Large intestine (tissue), 12 donors: ENCODE measurements at places on chromosomes 16 and 17. TPM values are rescaled to one million over a fixed set of nuclear protein-coding genes. Genes with fewer than 3 reads are reported as not detected.

- DNase-seq, result no peak
- H3K27me3 ChIP-seq, result no peaks in the 10 kb centered on the region
- peaks cover 34% of the 10 kb centered on the region for H3K36me3 ChIP-seq
- H3K4me3 ChIP-seq, result no peak overlapping the region
- H3K4me1 ChIP-seq, result peaks cover 16% of the 10 kb centered on the region
These were observed 6.8 kb downstream of the ZNF267 start for GRCh38 chr16:31880322-31880979.

GRCh38 chr17:31919802-31920525 lies 16.8 kb upstream of the SUZ12 start:
- no peak overlapping the region for H3K27ac ChIP-seq
- peaks cover 31% of the 10 kb centered on the region for H3K27me3 ChIP-seq
- no peaks in the 10 kb centered on the region for H3K4me1 ChIP-seq
- H3K4me3 ChIP-seq, result no peak overlapping the region

The CCDC137 gene
- polyA plus RNA-seq, result 19.5 TPM

- no peak overlapping the region for H3K4me3 ChIP-seq
- no peak for DNase-seq
- peaks cover 56% of the 10 kb centered on the region for H3K27me3 ChIP-seq
These were observed 2.0 kb upstream of the GRIN2C start for GRCh38 chr17:74861662-74862107.

GRCh38 chr16:22397931-22398330 lies 23.5 kb upstream of the CDR2 start:
- no peaks in the 10 kb centered on the region for H3K27me3 ChIP-seq
- no peaks in the 10 kb centered on the region for H3K36me3 ChIP-seq
- no peaks in the 10 kb centered on the region for H3K4me1 ChIP-seq

- peaks cover 4% of the 10 kb centered on the region for H3K4me1 ChIP-seq
- H3K36me3 ChIP-seq, result no peaks in the 10 kb centered on the region
- no peak for DNase-seq
- no peak overlapping the region for H3K4me3 ChIP-seq
- peaks cover 5% of the 10 kb centered on the region for H3K27me3 ChIP-seq
- H3K27ac ChIP-seq, result no peak overlapping the region
These were observed 13.8 kb upstream of the TMEM92 start for GRCh38 chr17:50260501-50260911.

The ABCA10 gene
- polyA plus RNA-seq, result 7.5 TPM

DNA sequence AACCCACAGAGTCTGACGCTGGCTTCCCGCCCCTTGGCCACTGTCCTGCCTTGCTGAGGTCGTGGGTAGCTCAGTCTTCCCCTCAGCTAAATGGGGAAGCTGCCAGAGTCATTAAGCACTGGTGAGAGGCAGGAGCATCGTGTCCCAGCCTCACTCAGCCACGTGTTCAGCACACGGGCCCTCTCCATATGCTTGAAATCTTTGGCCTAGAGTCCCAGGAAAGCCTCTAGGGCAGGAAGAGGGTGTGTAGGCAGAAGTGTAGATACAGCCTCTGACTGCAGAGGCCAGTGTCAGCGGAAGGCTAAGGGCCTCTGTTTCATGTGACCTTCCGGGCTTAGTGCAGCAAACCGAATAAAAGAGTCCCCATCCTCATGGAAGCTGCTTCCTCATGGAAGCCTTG lies 4.1 kb downstream of the DHODH start:
- no peak for DNase-seq
- no peak overlapping the region for H3K4me3 ChIP-seq
- H3K27me3 ChIP-seq, result no peaks in the 10 kb centered on the region
